ENCODE measurements at places on chromosomes 12 and 14. TPM values are rescaled to one million over a fixed set of nuclear protein-coding genes. Genes with fewer than 3 reads are reported as not detected.

The PLEKHA5 gene
- polyA plus RNA-seq, result 4.0 TPM

The SYNE3 gene
- polyA plus RNA-seq, result not detected

The KLRG1 gene
- 569 TPM for polyA plus RNA-seq

GRCh38 chr14:29645117-29645516, 282.5 kb downstream of the PRKD1 start:
- no peaks in the 10 kb centered on the region for H3K27me3 ChIP-seq
- H3K27ac ChIP-seq, result no peak overlapping the region
- H3K4me3 ChIP-seq, result no peak overlapping the region
- no peak for DNase-seq

- H3K27ac ChIP-seq, result no peak overlapping the region
- DNase-seq, result peak; percentile 12
- H3K27me3 ChIP-seq, result peaks cover 4% of the 10 kb centered on the region
- H3K4me3 ChIP-seq, result no peak overlapping the region
- H3K36me3 ChIP-seq, result no peaks in the 10 kb centered on the region
These were observed 3.0 kb upstream of the PLXNC1 start for GRCh38 chr12:94145191-94145983.

GRCh38 chr12:122395319-122395718, 27.1 kb downstream of the CLIP1 start:
- no peaks in the 10 kb centered on the region for H3K27me3 ChIP-seq
- H3K4me3 ChIP-seq, result no peak overlapping the region

GRCh38 chr12:76223869-76224268, 124.3 kb downstream of the BBS10 start:
- H3K4me3 ChIP-seq, result no peak overlapping the region
- H3K27ac ChIP-seq, result no peak overlapping the region
- no peaks in the 10 kb centered on the region for H3K27me3 ChIP-seq
- no peaks in the 10 kb centered on the region for H3K36me3 ChIP-seq
- DNase-seq, result no peak

GRCh38 chr12:22856178-22856577, 231.2 kb downstream of the ETNK1 start:
- DNase-seq, result no peak
- H3K27ac ChIP-seq, result no peak overlapping the region
- no peaks in the 10 kb centered on the region for H3K36me3 ChIP-seq
- H3K27me3 ChIP-seq, result peaks cover 4% of the 10 kb centered on the region
- no peak overlapping the region for H3K4me3 ChIP-seq

DNA sequence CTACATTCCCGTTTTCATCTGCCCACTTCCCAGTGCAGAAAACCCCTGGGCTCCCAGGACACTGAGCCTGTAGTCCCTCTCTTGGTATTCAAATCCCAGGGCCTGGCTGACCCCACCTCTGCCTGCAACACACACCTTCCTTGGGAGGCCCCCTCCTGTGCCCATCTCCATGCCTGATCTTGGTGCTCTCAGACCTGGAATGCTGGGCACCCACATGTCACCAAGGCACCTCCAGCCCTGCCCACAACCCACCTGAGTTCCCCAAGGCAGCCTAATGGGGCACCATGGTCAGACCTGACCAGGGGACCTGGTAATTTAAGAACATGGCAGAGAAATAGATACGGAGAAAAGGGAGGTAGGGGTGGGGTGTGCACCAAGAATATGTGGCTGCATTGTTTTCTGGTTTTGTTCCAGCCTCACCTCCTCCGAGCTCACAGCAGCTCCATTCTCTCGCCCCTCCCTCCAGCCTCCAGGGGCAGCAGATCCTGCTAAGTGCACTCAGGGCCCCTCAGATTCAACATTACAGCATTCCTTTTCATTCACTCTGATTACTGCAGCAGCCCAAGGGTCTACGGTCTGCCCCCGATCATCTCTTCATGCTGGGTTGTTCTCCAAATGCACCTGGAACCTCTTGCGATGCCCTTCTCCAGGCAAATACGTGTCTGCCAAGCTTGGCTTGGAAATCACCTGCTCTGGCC, 9.2 kb upstream of the HSP90AA1 start:
- no peaks in the 10 kb centered on the region for H3K27me3 ChIP-seq
- H3K4me1 ChIP-seq, result peaks cover 2% of the 10 kb centered on the region
- H3K4me3 ChIP-seq, result no peak overlapping the region
- no peak for DNase-seq
- no peak overlapping the region for H3K27ac ChIP-seq
- H3K36me3 ChIP-seq, result no peaks in the 10 kb centered on the region

- H3K27ac ChIP-seq, result peak overlapping the region; percentile 51
- peaks cover 40% of the 10 kb centered on the region for H3K36me3 ChIP-seq
- no peak for DNase-seq
- peaks cover 19% of the 10 kb centered on the region for H3K27me3 ChIP-seq
- H3K4me3 ChIP-seq, result no peak overlapping the region
These were observed 27.4 kb downstream of the CRACR2A start for GRCh38 chr12:3725388-3726115.

GRCh38 chr12:53336181-53336681, at the start of gene SP7:
TSS of gene SP7 (minus strand) at chr12:53336354. CDS start at chr12:53335646, 708 bp downstream.
- DNase-seq, result no peak
- no peaks in the 10 kb centered on the region for H3K36me3 ChIP-seq
- peaks cover 11% of the 10 kb centered on the region for H3K4me1 ChIP-seq
- H3K27ac ChIP-seq, result no peak within 1 kb of the TSS
- H3K4me3 ChIP-seq, result no peak within 1 kb of the TSS

Data from immature natural killer cell (primary cell).